ENCODE measurements at places on chromosomes 1 and 21.

- no peak for DNase-seq
Measured at GRCh38 chr1:174743654-174744561, 255.8 kb upstream of the CACYBP start.

GRCh38 chr1:57041901-57042300 lies 76.1 kb upstream of the C8B start:
- no peak for DNase-seq

DNA sequence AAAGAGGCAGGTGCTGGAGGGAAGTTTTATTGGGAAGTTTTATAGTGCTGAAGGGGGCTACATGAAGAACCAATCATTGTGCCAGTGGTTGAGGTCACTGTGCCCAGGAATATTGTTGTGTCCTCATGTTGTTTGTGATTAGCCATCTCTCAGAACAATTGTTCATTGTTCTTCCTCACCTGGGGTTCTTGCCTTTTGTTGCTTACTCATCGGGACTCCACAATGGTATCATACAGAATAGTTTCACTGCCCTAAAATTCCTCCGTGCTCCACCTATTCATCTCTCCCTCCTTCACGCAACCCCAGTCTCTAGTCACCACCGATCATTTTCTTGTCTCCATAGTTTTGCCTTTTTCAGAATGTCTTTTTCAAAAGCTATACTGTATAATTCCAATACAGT lies 38.9 kb upstream of the CDC14A start:
- DNase-seq = no peak

DNA sequence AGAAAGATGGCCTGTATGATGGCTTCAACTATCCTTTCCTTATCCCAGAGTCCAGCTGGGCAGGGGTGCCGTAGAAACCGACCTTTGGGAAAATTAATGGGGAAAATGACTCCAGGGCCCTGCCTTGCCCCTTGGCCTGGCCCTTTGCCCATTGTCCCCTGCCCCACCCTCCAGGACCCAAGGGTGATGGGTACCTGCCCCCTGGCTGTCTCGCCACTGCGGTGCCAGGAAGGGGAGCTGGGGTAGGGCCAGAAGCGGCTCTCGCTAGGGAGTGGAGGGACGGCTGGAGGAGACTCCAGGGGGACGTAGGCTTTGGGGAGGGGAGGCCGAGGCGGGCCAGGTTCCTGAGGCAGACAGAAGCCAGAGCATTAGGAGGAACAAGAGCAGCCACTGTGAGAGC lies 29.1 kb upstream of the GOLT1A start:
- no peak for DNase-seq

DNA sequence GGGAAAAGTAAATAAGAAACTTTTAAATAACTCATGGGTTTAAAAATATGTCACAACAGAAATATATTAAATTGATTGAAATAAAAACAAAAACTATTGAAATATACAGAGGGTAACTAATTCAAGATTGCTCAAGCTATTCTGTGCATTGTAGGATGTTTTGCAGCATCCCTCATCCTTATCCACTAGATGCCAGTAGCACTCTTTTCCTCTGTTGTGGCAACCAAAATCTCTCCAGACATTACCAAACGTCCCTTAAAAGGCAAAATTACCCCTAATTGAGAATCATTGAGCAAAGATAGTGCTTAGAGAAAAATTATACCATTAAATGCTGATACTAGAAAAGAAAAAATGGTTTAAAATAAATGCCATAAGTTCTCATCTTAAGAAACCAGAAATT lies 682.6 kb downstream of the RWDD3 start:
- DNase-seq = no peak

DNA sequence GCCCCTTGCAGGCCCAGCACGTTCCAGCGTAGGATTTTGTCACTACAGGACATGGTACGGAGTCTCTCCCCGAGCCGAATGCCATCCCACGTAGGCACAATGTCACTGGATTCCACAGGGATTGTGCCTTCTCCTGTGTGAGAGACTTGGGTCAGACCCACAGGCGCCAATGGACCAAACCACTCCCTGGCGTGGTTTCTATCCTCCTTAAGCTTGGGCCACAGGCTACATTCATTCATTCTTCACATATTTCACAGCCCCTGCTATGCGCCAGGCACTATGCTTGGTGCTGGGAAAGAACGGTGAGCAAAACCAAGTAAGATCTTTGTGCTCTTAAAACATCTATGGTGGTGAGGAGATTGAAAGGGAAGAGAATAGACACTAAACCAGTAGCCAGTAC lies 18.7 kb downstream of the CHRNB2 start:
- DNase-seq = no peak

DNA sequence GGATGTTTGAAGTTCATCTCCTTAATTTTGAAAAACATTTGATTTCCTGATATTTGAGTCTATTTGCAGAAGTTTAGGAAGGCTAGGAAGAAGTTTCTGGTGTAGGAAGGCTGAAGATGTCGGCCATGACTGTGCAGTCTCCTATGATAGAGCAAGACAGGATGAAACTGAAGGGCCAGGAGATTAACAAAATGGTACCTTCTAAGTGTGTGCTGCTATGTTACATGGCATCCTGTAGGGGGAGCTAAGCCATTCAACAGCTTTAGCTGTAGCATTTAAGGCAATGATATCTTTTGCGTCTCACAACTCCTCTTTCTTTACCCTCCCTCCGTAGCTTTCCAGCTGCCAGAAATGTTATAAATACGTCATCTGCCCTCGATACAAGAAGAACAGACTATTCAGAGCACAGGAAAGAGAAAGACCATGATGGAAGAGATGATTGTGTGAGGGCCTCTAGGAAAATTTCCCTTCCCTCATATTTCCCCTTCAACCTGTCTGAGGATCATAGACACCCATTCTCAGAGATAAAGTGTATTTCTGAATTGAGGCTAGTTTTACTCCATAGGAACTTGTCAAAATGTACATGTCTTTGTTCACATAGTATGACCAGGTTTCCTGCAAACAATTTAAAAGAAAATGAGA lies 61.1 kb downstream of the XCL1 start:
- DNase-seq = no peak

DNA sequence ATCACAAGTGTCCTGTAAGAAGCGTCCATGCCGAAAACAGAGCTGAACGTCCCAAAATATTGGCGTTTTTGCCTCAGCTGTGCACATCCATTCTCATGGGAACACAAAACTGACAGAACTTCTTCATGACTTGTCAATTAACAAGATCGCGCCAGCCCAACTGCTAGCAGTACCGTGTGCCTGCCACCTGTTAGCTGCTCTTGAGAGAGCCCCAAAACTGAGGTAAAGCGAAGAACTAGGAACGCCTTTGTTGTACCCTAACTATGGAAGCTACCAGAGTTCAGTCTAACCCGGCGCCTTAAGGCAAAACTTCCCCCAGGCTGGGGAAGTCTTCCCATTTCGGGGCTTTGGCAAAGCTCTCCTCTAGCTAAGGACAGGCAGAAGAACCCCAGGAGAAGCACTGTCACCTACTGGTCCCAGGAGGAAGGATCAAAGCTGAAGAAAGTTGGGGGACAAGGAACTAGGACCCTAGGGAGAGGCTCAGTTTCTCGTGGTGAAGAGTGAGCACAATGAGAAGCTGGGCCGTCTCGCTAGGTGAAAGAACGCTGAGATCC lies 719 bp downstream of the EYA3 start:
- no peak for DNase-seq

GRCh38 chr21:34061983-34062382 lies 11.4 kb upstream of the MRPS6 start:
- DNase-seq = no peak

DNA sequence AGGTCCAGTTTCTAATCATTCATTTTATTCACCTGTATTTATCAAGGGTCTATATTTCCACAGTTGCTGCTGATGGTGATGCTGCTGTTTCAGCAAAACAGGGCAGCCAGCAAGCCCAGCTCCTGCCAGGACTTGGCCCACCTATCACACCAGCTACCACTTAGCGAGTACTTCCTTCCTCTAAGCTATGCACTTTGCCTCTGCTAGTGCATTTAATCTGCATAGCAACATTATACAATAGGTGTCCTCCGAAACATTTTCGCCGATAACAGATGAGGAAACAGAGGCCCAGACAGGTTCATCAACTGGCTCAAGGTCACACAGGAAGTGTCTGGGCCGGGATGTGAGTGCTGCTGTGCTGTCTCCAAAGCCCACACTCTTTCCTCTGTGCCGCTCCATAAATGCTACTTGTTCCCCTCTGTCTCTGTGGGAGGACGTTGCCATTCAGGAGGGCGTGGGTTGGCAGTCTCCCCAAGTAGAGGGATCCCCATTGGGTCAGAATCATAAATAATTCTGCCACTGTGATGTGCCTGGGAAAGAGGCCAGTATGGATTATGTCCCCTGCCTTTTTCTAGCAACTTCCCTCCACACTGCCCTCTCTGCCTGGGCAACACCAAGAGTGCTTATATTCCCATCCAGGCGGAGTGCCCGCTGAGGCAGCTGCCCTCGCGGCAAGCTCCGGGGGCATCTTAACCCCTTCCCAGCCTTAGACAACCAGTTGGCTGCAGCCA lies 9.4 kb upstream of the PLEKHA6 start:
- no peak for DNase-seq

DNA sequence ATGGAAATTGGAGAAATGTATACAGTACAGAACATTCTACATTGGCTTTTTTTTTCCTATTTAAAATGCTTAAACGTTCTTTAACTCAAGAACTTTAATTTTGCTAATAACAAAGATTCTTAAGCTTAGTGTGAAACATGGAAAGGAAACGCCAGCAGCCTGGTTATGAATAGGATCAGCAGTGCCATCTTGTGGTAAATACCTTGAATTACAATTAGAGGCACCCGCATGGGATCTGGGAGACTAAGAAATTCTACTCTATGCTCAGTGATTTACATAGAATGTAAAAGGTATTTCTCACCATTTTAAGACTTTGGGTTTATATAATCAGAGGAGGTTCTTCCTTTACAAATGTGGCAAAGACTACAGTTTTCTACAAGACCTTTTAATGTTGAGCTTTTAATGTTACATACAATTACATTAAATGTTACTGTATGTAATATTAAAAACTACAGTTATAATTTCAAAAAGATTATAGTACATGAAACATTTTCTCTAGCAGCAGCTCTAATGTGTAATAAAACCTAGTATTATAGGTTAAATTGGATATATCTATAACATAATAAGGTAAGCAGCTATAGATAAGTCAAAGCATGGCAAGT lies 32.1 kb upstream of the APOBEC4 start:
- no peak for DNase-seq

DNA sequence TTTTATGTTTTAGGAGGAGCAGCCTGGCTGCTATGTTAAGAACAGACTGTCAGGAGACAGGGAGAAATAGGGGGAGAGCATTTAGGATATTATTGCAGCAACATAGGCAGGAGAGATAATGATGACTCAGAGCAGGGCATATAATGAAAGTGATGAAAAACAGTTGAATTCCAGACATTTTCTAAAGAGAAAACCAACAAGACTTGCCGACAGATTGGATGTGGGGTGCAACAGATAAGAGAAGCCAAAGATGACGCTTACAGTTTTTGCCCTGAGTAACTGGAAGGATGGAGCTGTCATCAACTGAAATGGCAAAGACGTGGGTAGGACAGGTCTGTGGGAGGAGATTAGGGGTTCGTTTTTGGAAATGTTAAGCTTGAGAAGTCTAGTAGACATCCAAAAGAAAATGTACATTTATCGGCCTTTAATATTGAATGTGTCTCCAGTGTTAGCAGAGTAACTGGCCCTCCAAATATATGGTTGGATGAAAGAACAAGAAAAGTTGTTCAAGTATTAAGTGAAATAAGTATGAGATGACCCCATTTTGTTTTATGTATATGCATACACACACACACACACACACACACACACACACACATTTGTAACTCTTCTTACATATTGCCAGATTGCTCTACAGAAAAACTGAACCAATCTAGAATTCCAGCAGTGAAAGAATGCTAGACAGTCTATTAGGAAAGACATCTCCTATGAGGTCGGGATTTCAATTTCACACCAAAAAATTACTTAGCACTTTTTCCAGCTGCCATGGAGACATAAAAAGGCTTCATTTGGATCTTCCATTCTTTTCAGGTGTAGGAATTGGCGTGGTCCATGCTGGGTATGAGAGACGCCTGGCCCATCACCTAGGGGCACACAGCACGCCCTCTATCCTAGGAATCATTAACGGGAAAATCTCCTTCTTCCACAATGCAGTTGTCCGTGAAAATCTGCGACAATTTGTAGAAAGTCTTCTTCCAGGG lies 17.2 kb downstream of the DNAJC16 start:
- no peak for DNase-seq

- DNase-seq = no peak
Measured at GRCh38 chr1:206839857-206840256, 25.6 kb upstream of the IL20 start.

- no peak for DNase-seq
Measured at GRCh38 chr1:56227401-56227800, 352.0 kb downstream of the PLPP3 start.

DNA sequence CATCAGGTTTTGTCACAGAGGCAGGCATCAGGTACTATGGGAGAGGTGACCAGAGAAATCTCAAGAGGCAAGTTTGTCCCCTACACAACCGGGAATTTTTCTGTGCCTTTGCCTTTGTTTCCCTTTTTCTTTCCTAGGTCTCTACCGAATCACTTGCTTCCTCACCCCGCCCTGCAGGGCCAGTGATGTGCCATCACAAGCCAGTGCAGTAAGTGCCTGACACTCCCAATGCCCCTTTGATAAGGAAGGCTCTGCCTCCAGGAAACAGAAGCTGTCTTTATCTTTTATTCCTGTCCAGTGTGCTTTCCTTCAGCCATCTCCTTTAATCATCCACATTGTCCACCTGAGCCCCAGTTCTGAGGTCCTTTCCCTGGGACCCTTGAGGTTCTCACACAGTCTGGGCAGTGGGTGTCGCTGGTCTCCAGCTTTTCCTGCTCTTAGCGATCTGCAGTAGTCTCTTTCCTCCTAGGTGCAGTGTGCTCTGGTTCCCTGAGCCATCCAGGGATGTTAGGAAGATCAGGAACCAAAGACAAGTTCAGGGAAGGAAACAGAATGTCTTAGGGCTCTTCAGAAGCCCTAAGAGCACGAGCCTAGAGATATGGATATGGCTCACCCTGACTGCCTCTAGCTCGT lies 36.6 kb downstream of the GJA5 start:
- DNase-seq = no peak

DNA sequence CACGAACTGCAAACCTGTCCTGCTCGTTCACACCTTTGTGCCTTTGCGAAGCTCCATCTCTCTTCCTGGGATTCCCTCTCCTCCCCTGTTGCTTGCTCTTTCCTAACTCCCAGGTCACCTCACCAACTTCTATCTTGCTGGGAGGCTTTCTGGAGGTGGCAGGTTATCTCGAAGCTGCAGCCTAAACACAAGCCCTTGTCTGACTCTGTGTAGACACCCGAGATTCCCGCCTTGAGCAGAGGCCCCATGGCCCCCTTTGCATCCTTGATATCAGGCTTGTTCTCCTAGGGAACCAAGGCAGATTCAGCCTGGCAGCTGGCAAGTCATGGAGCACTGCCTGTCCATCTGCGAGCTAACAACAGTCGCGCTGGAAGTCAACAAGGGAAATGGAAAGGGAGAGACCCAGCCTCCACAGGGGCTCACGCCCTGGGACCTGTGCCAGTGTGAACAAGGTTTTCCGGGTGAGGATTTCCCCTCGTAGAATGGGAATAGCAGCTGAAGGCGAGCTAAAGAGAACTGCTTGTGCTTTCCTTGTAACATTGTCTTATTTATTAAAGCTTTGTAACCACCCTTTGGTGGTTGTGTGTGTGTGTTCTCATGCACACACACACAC lies 109.5 kb upstream of the JUN start:
- no peak for DNase-seq

- DNase-seq = no peak
Measured at GRCh38 chr1:78492386-78492950, 1.7 kb downstream of the PTGFR start.

- DNase-seq = no peak
Measured at GRCh38 chr1:220239966-220240365, 32.3 kb downstream of the RAB3GAP2 start.

Data from activated naive CD8-positive, alpha-beta T cell treated with anti-CD3 and anti-CD28 coated beads, Interleukin-2, amount 50 U/mL, for 16 hours (primary cell).